NCI-H774 (cell line): ENCODE measurements at places on chromosomes 1 and 21.

DNA sequence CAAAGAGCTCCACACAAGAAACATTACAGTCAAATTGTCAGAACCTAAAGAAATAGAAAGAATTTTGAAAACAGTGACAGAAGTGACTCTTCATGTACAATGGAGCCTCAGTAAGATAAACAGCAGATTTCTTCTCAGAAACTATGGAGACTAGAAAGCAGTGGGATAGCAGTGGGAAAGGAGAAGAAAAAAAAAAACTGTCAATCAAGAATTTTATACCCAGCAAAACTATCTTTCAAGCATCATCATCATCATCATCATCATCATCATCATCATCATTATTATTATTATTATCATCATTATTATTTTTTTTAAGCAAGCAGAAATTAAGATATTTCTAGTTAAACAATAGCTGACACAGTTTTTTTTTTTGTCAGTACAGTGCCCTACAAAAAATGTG lies 24.2 kb downstream of the CEP170 start:
- peak; percentile 25 for DNase-seq

DNA sequence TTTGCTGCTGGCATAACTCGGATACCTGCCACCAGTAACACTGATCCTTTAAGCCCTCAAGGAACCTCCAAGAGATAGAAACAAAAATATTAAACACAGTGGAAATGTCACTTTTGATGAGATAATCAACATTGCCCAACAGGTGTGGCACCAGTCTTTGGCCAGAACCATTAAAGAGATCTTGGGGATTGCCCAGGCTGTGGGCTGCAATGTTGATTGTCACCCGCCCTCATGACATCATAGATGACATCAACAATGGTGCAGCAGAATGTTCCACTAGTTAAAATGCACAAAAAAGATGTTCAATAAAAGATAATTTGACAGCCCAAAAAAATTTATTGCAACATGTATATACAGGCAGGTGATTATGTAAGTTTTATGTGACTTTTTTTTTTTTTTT lies 20.2 kb upstream of the ZMYM1 start:
- no peak for DNase-seq

DNA sequence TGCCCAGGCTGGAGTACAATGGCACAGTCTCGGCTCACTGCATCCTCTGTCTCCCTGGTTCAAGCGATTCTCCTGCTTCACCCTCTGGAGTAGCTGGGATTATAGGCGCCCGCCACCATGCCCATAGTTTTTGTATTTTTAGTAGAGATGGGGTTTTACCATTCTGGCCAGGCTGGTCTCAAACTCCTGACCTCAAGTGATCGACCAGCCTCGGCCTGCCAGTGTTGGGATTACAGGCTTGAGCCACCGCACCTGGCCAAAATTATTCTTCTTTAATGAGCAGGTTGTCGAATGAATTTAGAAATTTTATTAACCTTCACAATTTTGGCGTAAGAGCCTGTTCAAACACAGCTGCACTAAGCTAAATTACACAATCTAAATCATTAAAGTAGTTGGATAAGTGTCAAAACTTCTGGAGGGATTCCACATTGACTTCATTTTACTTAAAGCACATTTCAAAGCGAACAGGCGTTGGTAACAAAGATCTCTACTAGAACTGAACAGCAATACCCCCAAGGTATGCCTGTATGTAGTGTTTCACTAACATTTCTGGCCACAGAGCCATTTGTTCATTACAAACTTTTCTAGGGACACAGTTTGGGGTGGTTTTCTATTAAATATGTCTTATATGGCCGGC lies 5.2 kb upstream of the CTH start:
- no peak for DNase-seq

GRCh38 chr1:155322571-155322952 lies 1.9 kb downstream of the RUSC1 start:
- DNase-seq: no peak

DNA sequence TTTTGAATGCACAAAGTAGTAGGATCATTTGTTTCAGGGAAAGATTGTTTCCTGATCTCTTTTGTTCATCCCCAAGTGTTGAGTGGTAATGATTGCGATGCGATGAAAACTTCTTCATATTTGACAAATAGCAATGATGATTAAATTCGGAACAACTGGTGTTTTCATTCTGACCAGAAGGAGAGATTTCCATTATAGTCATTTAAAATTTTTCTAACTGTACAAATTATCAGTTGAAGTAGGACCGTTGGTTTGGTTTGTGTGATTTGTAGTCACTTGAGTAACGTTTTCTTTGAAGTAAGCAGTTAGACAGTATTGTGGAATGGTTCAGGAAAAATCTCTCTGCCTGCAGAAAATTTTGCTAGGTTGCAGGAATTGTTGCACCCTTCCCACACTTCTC lies 5.9 kb downstream of the NFYC start:
- no peak for DNase-seq

- DNase-seq: no peak
Measured at GRCh38 chr1:92881391-92881790, 49.6 kb downstream of the RPL5 start.

GRCh38 chr1:102886638-102887037 lies 221.7 kb downstream of the COL11A1 start:
- DNase-seq: no peak

- DNase-seq: no peak
Measured at GRCh38 chr1:101253976-101254674, 17.3 kb downstream of the S1PR1 start.

GRCh38 chr1:81594206-81594605 lies 206.5 kb upstream of the ADGRL2 start:
- no peak for DNase-seq

DNA sequence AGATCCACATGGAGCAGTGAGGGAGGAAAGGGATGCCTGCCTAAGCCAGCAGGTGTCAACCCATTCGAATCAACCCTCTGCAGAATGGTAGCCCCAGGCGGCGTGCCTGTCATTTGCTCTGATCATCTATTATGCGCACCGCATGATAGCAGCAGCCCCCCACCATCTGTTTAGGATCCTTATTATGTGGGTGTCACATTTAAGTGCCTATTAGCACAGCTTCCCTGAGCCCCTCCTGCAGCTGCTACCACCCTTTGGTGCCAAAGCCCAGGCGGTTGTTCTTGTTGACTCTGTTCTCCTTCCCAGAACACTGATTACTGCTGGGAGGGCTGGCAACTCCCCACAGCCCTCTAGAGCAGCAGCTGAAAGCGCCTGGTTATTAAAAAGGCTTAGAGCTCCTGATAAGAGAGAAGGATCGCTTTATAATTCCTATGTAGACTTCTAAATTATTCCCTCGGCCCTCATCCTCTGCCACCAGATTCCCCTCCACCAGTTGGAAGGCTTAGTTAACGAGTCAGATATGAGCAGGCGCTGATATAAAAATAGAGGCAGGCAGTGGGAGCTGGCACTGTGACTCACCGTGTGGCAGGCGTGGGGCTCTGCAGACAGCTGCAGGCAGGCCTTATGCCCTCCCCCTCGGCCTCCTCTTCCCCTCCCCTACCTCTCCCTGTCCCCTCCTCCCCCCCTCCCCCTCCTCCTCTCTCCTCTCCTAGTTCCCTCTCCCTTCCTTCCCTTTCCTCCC lies 23.0 kb downstream of the ACTA1 start:
- DNase-seq: peak; percentile 33

GRCh38 chr1:156432669-156433018 lies 63.6 kb downstream of the RHBG start:
- no peak for DNase-seq

GRCh38 chr1:234902774-234903547 lies 225.7 kb downstream of the TOMM20 start:
- DNase-seq: no peak

DNA sequence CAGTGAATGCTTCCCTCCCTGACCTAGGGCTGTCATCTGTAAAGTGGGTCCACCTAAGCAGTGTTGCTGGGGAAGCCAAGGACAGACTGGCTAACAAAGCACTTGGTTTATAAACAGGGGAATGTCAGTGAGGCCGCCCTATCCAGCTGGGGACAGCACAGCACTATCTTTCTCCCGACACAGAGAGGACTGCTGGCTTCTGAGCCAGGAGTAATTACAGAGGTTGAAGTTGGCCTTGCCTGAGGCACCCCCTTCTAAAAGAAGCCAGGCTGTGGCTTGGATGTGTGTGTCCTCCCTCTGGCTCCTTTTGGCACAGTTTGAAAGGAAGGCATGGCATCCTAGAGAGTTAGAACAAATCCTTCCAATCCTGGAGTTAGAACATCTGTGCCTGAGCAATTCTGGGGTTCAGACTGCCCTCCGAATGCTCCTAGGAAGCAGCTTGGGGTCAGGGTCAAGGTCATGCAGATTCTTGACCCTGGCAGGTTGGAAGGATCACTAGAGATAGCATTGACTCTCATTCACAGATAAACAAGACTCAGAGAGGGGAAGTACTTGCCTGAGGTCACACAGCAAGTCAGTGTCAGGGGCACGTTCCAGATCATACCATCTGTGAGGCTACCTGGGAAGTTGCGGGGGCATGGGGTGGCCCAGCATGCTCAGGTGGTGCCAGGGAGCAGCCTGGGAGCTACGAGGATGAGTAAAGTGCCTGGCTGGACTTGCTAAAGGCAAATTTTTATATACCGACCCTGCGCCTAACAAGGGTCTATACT lies 1.3 kb upstream of the LDLRAP1 start:
- DNase-seq: no peak

- DNase-seq: no peak
Measured at GRCh38 chr1:208227366-208227765, 16.8 kb downstream of the PLXNA2 start.

- DNase-seq: no peak
Measured at GRCh38 chr1:2965676-2966075, 55.6 kb upstream of the ACTRT2 start.

DNA sequence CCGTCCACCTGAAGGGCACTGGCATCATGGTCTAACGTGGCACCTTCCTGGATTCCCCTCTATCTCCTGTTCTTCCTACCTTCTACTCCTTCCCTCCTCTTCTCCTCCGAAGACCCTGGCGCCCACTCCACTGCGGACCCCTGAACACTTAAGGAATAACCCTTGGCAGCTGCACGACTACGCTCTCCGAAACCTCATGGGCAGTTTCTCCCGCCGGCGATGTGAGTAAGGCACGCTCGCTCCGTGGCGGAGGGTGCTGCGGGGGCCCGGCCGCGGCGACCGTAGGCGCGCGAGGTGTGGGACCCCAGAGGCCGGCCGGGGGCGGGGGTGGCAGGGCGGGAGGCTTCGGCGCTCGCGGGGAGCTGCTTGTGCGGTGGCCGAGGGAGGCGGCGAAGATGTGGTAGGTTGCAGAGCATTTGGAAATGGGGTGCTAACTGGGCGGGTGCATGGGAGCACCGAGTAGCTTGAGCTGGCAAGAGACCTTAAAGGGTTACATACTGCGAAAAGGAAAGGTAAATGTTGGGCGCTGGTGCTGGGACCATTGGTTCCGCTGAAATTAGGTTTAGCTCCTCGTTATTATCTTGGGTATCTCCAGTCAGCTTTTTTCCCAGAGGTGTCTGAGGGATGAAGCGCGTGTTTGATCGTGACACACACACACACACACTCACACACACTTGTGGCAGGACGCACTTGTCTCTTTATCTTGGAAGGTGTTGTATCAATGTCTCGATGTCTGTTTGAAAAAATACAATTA lies 876 bp downstream of the LRRC7 start:
- DNase-seq: no peak

DNA sequence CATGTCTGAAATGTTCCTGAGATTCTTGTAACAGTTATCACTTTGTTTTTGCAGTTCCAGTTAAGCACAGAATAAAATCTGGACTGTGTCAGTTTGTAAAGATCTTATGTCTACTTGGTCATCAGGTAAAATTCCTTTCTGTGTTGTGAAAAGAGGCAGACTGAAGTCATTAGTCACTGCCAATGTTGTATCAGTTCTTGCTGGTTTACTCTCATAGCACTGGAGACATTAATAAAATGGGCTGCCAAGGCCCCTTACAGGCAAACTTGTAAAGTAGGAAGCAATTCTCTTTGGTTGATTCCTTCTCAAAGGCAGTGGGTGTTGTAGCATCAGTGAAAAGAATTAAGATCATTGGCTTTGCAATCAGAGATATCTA lies 61.4 kb upstream of the ST6GALNAC3 start:
- DNase-seq: no peak

GRCh38 chr1:90176530-90176929 lies 181.6 kb downstream of the ZNF326 start:
- DNase-seq: no peak

DNA sequence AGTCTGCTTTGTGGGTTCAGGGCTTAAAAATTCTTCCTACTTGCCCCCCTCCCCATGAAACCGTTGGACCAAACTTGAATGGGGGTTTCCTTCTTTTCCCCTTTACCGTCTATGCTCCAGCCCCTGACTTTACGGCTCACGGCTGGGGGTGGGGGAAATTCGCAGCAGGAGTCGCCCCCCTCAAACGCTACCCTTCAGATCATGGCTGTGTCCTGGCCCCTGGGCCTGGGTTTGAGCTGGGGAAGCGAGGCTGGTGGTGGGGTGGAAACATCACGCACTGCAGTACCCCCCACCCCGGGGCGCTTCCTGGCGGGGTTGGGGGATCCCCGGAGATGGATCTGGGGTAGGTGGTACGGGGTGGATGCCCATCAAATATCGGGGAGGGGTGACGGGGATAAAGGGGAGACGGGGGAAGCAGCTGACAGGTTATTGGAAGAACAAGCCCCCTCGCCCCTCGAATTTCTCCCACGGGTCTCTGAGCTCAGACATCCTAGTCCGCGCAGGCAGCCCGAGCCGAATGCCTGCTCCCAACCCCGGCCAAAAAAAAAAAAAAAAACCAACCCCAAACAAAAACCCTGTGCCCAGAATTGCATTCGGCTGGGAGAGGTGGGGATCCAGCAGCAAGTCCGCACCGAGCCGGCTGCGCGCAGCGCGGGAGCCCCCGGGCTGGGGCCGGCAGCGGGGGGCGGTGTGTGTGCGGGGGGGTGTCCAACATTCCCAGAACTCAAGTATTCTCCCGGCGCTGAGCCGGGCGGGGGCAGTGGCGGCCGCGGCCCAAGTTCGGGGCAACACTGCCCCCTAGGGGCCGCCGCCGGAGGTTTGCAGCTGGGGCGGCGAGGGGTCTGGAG lies 59.0 kb upstream of the ACOT11 start:
- DNase-seq: peak; percentile 82

- no peak for DNase-seq
Measured at GRCh38 chr1:13760340-13760739, 60.4 kb downstream of the PRDM2 start.

DNA sequence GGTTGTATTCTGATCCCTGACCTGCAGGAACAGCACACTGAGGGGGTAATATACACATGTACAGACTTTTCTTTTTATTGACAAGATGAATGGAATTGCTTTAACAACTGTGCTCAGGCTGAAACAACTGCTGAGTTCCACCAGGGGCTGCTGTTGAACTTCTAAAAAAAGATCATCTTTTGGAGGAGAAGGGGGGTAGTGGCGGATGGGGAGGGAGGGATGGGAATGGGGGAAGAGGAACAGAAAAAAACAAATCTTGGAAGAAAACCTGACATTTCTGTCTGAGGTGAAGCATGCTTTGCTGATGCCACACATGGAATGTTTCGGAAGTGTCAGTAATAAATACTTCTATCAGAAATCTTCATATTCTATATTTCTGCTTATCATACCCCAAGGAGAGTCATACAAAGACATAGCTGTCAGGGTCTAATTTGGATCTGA lies 75.0 kb downstream of the RWDD3 start:
- peak; percentile 41 for DNase-seq

GRCh38 chr1:209531006-209531405 lies 52.5 kb upstream of the CAMK1G start:
- DNase-seq: no peak

GRCh38 chr1:75392278-75392677 lies 218.6 kb downstream of the SLC44A5 start:
- DNase-seq: no peak

GRCh38 chr1:54583871-54584270 lies 35.8 kb downstream of the ACOT11 start:
- no peak for DNase-seq
